ENCODE measurements at places on chromosomes 3 and 15. TPM values are rescaled to one million over a fixed set of nuclear protein-coding genes. Genes with fewer than 3 reads are reported as not detected.
A peak's percentile ranks its signal among the peaks of the same experiment; 100 is the strongest.

Gene CCR3
- not detected for total RNA-seq

Gene NANOGP8
- not detected for total RNA-seq

Gene GJD2
- not detected for total RNA-seq

Gene SAMMSON
- total RNA-seq: 0.43 TPM

GRCh38 chr15:48170981-48171380 is 7.1 kb downstream of the MYEF2 start:
- no peak for DNase-seq

DNA sequence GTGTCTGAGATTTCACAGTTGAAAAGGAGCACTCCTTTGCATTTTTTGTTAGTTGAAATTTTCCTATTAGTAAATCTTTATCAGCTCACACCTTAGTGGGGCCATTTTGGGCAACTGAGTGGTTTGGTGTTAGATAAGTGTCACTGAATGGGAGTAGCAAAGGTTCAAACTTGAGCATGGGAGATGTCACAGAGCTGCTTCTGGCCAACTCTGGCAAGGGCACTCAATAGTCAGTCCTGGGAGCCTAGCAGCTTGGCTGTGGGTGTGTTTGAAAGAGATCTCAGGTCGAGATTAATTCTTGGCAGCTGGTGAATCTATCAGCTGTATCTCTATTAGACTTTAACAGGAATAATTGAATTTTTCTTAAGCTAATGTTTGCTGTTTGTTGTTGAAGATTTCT is 579.3 kb downstream of the EDEM1 start:
- DNase-seq: no peak

- DNase-seq: no peak
Measured at GRCh38 chr3:19938295-19938627, 4.2 kb upstream of the EFHB start.

GRCh38 chr15:47196048-47196447 is 521.3 kb upstream of the SEMA6D start:
- peak; percentile 45 for DNase-seq

DNA sequence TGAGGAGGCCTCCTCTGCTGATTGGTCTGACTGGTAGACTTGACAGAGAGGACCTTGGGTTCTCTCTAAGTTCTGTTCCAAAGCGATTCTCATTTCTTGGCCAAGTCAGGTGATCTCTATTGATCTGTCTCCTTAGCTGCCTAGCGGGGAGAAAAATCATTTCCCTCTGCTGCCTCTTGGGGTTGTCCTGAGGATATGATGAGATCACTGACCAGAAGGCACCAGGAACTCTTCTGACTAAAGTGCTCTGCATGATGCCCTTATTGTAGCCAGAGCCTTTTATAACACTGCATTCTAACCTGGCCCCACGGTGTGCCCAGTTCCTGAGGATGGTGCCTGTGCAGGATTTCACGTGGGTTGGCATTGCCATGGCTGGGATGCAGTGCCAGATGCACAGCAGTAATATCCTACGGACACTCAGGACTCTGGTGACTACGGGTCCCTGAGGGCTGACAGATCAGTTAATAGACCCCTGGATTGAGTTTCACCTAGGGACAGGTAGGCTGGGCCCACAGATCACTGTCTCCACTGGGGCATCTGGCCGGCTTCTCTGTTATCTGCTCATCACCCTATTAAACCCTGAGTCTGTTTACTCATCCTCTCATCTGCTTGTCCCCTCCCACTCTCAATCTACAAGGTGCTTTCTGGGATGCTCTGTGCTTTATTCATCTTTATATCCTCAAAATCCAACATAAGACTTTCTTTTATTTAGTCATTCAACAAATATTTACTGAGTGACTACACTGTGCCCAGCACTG is 3.9 kb upstream of the HEG1 start:
- DNase-seq: no peak

- DNase-seq: no peak
Measured at GRCh38 chr3:146449613-146450012, 19.7 kb downstream of the PLSCR2 start.

GRCh38 chr3:150747886-150748683 is 14.9 kb downstream of the SIAH2 start:
- no peak for DNase-seq
